Stimulated activated CD4-positive, alpha-beta T cell treated with anti-CD3 and anti-CD28 coated beads, TNF-alpha, amount 100 ng/mL, for 48 hours (primary cell): ENCODE measurements at places on chromosomes 5 and 9.

DNA sequence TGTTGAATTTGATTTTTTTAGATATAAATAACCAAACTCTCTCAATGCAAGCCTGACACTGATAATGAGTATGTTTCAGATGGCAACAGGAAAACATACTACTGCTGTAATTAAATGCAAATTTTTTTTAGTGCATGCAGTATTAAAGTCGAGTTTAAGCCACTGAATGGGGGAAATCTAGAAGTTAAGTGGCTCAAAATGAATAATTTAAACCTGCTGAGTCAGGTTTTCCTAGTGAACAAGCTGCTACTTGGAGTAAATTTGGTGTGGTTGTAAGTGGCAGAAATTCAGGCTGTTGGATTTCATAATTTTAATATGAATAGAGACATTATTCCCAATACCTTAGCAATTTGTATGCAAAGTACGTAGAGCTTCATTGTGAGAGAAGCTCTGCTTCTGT lies 121.8 kb downstream of the SLF1 start:
- no peak for DNase-seq

DNA sequence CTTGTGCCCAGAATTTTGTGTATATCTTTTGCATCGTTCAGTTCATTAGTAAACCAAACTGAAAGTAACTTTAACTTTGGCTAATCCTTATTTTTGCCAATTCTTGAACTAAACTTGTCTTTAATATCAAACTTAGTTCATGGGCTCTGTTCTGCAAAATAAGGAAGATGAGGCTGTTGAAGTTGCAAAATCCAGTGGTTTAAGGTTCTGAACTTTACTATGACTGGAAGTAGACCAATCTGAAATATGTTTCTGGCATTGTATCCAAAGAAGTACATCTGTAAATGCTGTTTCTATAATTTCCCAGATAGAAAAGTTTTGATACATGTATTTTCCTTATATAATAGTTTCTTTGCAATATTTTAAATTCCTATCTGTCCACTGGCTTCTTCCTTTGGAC lies 238.1 kb downstream of the CETN3 start:
- DNase-seq: no peak

- peak; percentile 75 for DNase-seq
Measured at GRCh38 chr9:114989600-114990410, 59.4 kb upstream of the TNFSF8 start.

GRCh38 chr5:86970361-86970760 lies 297.3 kb upstream of the RASA1 start:
- no peak for DNase-seq

- no peak for DNase-seq
Measured at GRCh38 chr5:173202266-173202875, 32.6 kb downstream of the NKX2-5 start.

- DNase-seq: no peak
Measured at GRCh38 chr9:78932849-78933627, 636.1 kb downstream of the PSAT1 start.

GRCh38 chr5:176389135-176390123 lies 878 bp downstream of the HIGD2A start:
- DNase-seq: no peak

DNA sequence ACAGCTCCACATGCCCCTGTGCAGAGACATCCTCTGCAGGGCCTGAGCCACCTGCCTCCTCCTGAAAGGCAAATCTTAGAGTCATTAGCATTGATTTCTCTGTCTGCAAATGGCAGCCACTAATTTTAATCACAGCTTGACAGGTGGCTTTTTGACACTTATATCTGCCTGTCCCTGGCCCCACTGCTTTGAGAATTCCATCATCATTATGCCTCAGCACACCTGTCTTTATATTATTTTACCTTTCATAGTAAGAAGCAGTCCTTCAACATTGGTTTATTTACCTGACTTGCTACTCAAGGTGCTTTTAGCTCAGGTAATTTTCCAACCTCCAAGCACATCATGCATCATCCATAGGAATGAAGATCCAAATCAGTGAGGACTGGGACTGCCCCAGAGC lies 451.3 kb downstream of the MTRR start:
- DNase-seq: no peak
